ENCODE measurements at places on chromosomes 13 and 19. TPM values are rescaled to one million over a fixed set of nuclear protein-coding genes. Genes with fewer than 3 reads are reported as not detected.

- no peak overlapping the region for H3K4me3 ChIP-seq
- no peaks in the 10 kb centered on the region for H3K27me3 ChIP-seq
- H3K27ac ChIP-seq, result no peak overlapping the region
- no peaks in the 10 kb centered on the region for H3K4me1 ChIP-seq
Observed at GRCh38 chr19:9848762-9849161, 13.6 kb downstream of the PIN1 start.

GRCh38 chr19:5956323-5956722 is 21.6 kb downstream of the RANBP3 start:
- H3K27me3 ChIP-seq, result no peaks in the 10 kb centered on the region
- H3K4me3 ChIP-seq, result no peak overlapping the region
- H3K36me3 ChIP-seq, result no peaks in the 10 kb centered on the region
- no peak for DNase-seq
- H3K4me1 ChIP-seq, result no peaks in the 10 kb centered on the region

GRCh38 chr19:23401086-23401610 is 5.9 kb upstream of the ZNF91 start:
- H3K36me3 ChIP-seq, result no peaks in the 10 kb centered on the region
- no peaks in the 10 kb centered on the region for H3K27me3 ChIP-seq
- H3K27ac ChIP-seq, result no peak overlapping the region

DNA sequence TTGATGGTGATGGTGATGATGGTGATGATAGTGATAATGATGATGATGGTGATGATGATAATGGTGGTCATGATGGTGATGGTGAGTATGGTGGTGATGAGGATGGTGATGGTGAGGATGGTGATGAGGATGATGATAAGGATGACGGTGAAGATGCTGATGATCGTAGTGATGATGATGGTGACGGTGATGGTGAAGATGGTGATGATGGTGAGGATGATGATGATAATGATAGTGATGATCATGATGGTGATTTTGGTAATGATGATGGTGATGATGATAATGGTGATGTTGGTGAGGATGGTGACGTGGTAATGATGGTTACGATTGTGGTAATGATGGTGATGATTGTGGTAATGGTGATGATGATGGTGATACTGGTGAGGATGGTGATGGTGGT is 10.8 kb upstream of the BCAT2 start:
- H3K27ac ChIP-seq, result no peak overlapping the region
- no peaks in the 10 kb centered on the region for H3K27me3 ChIP-seq
- H3K36me3 ChIP-seq, result no peaks in the 10 kb centered on the region
- no peak for DNase-seq
- H3K4me3 ChIP-seq, result no peak overlapping the region

GRCh38 chr13:41970022-41970421 is 9.1 kb upstream of the VWA8 start:
- H3K27me3 ChIP-seq, result no peaks in the 10 kb centered on the region
- H3K27ac ChIP-seq, result no peak overlapping the region
- no peaks in the 10 kb centered on the region for H3K4me1 ChIP-seq

DNA sequence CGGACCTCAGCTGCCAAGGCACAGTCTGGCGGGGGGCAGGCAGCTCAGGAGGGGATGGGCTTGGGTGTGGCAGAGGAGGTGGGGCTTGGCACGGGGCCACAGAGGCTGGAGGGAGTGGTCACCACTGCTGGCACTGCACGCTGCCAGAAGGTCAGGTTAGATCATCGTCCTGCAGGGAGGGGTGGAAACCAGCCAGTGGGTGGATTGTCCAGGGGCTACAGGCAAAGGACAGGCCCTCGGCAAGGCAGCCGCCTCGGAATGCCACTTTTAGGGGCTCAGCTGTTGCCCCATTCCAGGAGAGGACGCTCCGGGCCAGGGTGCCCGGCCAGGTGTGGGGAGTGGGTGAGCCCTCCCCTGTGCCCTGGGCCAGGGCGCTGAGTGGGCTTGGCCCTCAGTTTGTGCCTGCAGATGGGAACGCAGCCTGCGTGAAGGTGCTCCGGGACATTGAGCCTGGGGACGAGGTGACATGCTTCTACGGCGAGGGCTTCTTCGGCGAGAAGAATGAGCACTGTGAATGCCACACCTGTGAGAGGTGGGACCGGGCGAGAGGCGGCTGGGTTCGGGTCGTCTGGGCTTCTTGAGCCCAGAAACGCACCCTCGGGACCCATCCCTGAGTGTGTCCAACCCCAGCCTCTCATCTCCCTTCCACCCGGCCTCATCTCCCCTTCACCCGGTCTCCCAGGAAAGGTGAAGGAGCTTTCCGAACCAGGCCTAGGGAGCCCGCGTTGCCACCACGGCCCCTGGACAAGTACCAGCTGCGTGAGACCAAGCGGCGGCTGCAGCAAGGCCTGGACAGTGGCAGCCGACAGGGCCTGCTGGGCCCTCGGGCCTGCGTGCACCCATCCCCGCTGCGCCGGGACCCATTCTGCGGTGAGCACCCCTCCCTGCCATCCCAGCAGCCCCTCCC is 6.4 kb downstream of the KMT5C start:
- H3K27ac ChIP-seq, result no peak overlapping the region
- no peak overlapping the region for H3K4me3 ChIP-seq
- no peaks in the 10 kb centered on the region for H3K27me3 ChIP-seq
- DNase-seq, result no peak
- no peaks in the 10 kb centered on the region for H3K4me1 ChIP-seq
- no peaks in the 10 kb centered on the region for H3K36me3 ChIP-seq

GRCh38 chr13:109945206-109945960 is 159.0 kb upstream of the IRS2 start:
- no peak overlapping the region for H3K27ac ChIP-seq
- no peaks in the 10 kb centered on the region for H3K27me3 ChIP-seq
- no peak for DNase-seq
- no peaks in the 10 kb centered on the region for H3K36me3 ChIP-seq
- no peak overlapping the region for H3K4me3 ChIP-seq
- H3K4me1 ChIP-seq, result no peaks in the 10 kb centered on the region

- H3K4me1 ChIP-seq, result no peaks in the 10 kb centered on the region
- H3K27ac ChIP-seq, result peak overlapping the region; percentile 62
- no peak for DNase-seq
- H3K4me3 ChIP-seq, result peak overlapping the region; percentile 16
- no peaks in the 10 kb centered on the region for H3K36me3 ChIP-seq
Observed at GRCh38 chr13:99199541-99200431, 868 bp upstream of the UBAC2 start.

DNA sequence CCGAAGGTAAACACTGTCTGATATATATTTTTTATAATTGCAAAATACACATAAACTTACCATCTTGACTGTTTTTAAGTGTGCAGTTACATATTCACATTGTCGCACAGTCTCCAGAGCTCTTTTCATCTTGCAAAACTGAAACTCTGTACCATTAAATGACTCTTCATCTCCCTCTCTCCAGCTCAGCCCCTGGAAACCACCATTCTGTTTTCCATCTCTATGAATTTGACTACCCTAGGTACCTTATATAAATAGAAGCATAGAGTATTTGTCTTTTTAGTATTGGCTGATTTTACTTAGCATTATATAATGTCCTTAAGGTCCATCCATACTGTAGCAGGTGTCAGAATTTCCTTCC is 45.8 kb downstream of the LRCH1 start:
- H3K36me3 ChIP-seq, result no peaks in the 10 kb centered on the region
- H3K27me3 ChIP-seq, result no peaks in the 10 kb centered on the region
- no peak overlapping the region for H3K27ac ChIP-seq
- peaks cover 28% of the 10 kb centered on the region for H3K4me1 ChIP-seq

- H3K36me3 ChIP-seq, result no peaks in the 10 kb centered on the region
- DNase-seq, result no peak
- H3K4me3 ChIP-seq, result no peak overlapping the region
- no peak overlapping the region for H3K27ac ChIP-seq
- H3K4me1 ChIP-seq, result no peaks in the 10 kb centered on the region
Observed at GRCh38 chr13:27635266-27635665, 13.6 kb downstream of the POLR1D start.

DNA sequence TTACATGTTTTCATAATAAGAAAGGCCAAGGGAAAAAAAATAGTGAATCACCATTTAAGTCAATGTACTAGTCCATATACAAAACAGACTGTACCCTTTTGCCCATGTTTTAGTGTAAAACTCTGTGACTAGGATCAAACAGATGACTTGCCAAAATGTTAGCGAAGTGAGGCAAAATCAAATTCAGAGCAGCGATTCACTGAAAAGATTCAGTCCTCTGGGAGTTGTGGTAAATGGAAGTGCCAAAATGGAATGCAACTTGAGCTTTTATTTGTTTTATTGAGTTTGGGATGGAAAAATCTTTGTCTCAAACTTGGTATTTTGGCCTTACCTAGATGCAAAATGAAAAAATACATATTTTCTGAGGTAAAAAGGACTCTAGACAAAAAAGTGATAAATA is 9.1 kb downstream of the CDADC1 start:
- DNase-seq, result no peak
- no peaks in the 10 kb centered on the region for H3K36me3 ChIP-seq
- no peak overlapping the region for H3K4me3 ChIP-seq
- no peaks in the 10 kb centered on the region for H3K4me1 ChIP-seq

DNA sequence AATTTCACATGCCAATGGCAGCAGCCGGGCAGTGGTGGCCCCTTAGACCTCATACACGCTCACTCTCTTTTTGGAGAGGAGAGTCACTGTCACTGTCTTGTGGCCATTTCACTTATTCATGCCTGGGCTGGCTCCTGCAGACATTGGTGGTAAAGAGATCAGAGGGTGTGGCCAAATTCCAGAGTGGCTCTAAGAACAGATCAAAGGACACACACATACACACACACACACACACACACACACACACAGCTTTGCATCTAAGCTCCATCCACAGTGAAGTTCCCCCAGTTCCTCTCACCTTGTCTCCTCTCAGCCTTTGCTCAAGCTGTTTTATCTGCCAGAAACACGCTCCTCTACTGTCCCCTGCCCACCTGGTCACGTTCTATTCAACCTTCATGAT is 46.5 kb upstream of the KPNA3 start:
- no peak overlapping the region for H3K4me3 ChIP-seq
- no peaks in the 10 kb centered on the region for H3K4me1 ChIP-seq
- no peak overlapping the region for H3K27ac ChIP-seq
- no peaks in the 10 kb centered on the region for H3K36me3 ChIP-seq
- no peak for DNase-seq

DNA sequence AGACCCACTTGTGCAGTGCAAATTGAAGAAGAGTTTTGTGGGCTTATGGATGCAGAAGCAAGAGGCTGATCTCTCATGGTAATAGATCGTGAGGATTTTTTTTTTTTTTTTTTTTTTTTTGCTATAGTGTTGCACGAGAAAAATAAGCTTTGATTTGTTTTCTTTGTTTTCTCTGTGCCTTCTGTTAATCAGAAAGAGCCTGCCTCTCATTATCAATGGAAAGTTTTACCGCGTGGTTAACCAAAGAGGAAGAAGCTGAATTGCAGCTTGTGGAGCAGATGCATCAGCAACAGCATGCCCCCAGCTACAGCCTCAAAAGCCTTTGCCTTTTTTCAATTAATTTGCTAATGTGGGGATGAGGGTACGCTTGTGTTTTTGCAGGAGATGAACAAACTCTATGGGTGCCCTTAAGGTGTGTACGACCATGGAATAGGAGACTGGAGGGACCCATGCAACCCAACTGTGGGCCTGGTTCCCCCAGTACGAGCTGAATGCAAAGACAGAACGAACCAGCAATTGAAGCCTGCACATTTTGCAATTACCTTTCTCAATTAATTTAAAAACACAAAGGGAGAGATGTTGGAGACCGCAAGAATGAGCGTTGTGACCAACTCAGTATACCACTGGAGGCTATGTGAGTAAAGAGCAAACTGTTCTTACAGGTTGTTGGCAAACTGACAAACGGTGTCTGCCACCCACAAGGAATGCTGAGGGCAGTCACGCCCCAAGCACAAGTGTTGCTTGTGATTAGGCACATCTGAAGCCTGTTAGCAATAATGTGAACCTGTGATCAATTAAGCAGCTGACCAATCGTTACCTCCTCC is 58.6 kb upstream of the SPRY2 start:
- no peak for DNase-seq
- no peaks in the 10 kb centered on the region for H3K27me3 ChIP-seq
- H3K4me1 ChIP-seq, result no peaks in the 10 kb centered on the region

- no peaks in the 10 kb centered on the region for H3K4me1 ChIP-seq
- H3K36me3 ChIP-seq, result peaks cover 7% of the 10 kb centered on the region
- no peak for DNase-seq
- H3K27me3 ChIP-seq, result no peaks in the 10 kb centered on the region
Observed at GRCh38 chr19:9620842-9621155, 233 bp downstream of the ZNF561 start.

DNA sequence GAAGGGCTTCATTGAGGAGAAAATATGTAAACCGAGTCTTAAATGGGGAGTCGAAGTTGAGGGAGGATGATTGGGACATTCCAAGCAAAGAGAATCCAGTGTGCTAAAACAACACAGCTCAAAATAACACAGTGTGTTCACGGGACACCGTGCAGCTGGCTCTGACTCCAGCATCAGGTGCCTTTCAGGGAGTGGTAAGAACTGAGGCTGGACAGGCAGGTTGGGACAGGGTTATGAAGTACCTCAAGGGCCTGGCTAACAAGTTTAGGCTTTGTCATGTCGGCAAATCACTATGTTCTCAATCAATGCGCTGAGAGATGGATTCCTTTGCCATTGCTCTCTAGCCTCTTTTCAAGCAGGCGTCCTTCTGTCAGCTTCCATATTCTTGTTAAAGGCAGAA is 27.5 kb upstream of the WDFY2 start:
- no peaks in the 10 kb centered on the region for H3K36me3 ChIP-seq
- DNase-seq, result no peak
- H3K4me1 ChIP-seq, result no peaks in the 10 kb centered on the region
- no peak overlapping the region for H3K27ac ChIP-seq
- H3K4me3 ChIP-seq, result no peak overlapping the region
- H3K27me3 ChIP-seq, result no peaks in the 10 kb centered on the region

- H3K4me1 ChIP-seq, result no peaks in the 10 kb centered on the region
- H3K36me3 ChIP-seq, result no peaks in the 10 kb centered on the region
Observed at GRCh38 chr13:80957019-80957655, 616.2 kb upstream of the SPRY2 start.

NLRP7 gene
- not detected for polyA plus RNA-seq

CRB3 gene
- polyA plus RNA-seq, result 13.9 TPM

SIPA1L3 gene
- polyA plus RNA-seq, result 1.3 TPM

ZNF525 gene
- 8.4 TPM for polyA plus RNA-seq

PALM gene
- 2.5 TPM for polyA plus RNA-seq

SLITRK6 gene
- not detected for polyA plus RNA-seq

RELB gene
- 10.6 TPM for polyA plus RNA-seq

SLC8A2 gene
- polyA plus RNA-seq, result not detected

DIAPH3 gene
- 2.9 TPM for polyA plus RNA-seq

Data from aorta (tissue), 5 donors.